Activated CD8-positive, alpha-beta T cell treated with anti-CD3 and anti-CD28 coated beads, Interleukin-2, amount 10 ng/mL, durations not matched to agents 7 days and 5 days (primary cell): ENCODE measurements at places on chromosomes 16 and 17.

- peaks cover 31% of the 10 kb centered on the region for H3K4me1 ChIP-seq
- no peak overlapping the region for H3K27ac ChIP-seq
- H3K27me3 ChIP-seq = no peaks in the 10 kb centered on the region
- no peak overlapping the region for H3K4me3 ChIP-seq
- peaks cover 17% of the 10 kb centered on the region for H3K36me3 ChIP-seq
- no peak for DNase-seq
Measured at GRCh38 chr16:50662306-50662940, 18.7 kb downstream of the SNX20 start.

DNA sequence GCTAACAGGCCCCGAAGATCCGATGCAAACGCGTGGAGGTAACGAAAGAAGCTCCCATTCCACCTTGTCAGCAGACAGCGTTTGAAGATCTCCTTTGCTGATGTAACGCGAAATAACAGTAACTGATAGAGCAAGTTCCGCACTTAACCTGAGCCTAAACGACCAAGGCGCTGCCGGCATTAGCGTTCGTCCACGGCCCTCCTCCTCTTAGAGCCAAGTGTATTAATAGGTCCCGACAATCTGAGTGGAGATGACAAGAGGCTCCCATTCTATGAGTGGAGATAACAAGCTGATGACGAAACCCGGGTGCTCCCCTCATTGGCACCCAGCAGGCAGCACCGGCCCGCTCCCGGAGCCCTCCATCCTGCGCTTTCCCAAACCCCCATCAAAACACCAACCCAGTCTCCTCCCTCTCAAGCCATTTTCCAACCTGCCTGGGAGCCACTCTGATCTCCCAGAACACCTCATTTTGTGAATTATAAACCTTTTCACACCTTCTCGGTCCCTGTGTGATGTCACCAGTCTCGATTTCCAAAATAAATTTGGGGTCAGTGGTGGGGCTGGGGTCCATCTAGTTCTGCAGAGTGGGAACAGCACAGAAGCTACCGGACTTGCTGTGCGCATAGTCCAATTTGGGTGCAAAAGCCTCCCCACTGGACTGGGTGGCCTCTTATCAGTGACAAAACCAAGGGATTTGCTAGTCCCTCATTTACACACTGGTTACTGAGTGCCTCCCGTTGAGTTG lies 35.4 kb upstream of the ARL4D start:
- H3K27me3 ChIP-seq = no peaks in the 10 kb centered on the region
- peaks cover 56% of the 10 kb centered on the region for H3K4me1 ChIP-seq
- no peak overlapping the region for H3K4me3 ChIP-seq
- no peak for DNase-seq
- peaks cover 10% of the 10 kb centered on the region for H3K36me3 ChIP-seq

DNA sequence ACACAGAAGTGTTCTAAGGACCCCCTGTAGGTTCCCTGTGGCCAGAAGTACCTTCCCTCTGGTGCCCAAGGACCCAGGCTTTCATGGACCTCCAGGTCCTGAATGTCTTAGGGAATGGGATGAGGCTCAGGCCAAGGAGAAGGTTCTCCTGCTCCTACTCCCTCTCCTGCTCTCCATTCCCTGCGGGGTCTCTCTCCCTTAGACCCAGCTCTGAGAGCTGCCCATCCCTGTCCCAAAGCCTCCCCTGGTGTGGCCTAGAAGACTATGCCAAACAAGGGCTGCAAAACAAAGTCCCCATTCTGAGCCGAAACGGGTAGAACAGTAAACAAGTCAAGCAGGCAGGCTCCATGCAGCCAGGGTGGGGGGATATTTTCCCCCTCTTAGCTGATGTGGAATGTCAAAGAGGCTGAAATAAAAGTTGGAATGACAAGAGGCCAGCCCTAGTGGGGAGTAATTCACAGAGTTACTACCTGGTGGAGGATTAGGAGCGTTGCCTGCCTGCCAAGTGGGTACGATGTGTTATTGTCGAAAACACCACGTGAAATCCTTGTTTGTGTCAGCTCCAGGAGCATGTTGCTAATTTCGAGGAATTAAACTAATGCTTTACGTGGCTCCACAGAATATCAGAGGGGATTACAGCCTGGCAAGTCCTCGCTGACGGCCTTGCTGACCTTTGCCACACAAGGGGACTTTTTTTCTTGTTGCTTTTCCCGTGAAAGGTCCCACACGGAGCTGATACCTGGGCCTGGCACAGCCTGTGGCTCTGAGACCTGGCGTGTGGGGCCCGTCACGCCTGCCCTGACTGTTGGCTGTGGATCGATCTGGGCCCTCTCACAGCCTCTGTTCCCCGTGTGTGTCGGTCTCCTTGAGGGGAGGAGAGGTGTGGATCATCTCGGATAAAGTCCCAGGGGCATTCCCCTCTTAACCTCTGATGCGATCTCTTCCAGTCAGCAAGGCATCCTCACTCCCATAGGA lies 2.9 kb downstream of the WFIKKN2 start:
- H3K27me3 ChIP-seq = no peaks in the 10 kb centered on the region
- no peak for DNase-seq
- H3K4me3 ChIP-seq = no peak overlapping the region

DNA sequence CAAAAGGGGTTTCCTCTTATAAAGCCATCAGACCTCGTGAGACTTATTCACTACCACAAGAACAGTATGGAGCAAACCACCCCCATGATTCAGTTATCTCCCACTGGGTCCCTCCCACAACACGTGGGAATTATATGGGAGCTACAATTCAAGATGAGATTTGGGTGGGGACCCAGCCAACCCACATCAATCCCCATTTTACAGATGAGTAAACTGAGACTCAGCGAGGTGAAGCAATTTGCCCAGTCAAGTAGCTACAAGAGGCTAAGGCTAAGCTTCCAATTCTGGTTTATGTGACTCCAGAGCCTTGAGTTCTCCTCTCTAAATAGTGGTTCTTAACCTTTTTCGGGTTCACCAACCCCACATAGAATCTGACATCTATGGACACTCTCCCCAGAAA lies 8.8 kb downstream of the CD300A start:
- H3K27ac ChIP-seq = no peak overlapping the region
- peaks cover 43% of the 10 kb centered on the region for H3K36me3 ChIP-seq
- DNase-seq = no peak

- peak overlapping the region; percentile 98 for H3K27ac ChIP-seq
- DNase-seq = peak; percentile 89
- H3K4me1 ChIP-seq = peaks cover 93% of the 10 kb centered on the region
- H3K4me3 ChIP-seq = peak overlapping the region; percentile 60
- peaks cover 14% of the 10 kb centered on the region for H3K36me3 ChIP-seq
- H3K27me3 ChIP-seq = no peaks in the 10 kb centered on the region
Measured at GRCh38 chr17:27471321-27472269, 15.3 kb downstream of the KSR1 start.

GRCh38 chr17:37137070-37137610 lies 188.4 kb downstream of the AATF start:
- no peak overlapping the region for H3K4me3 ChIP-seq
- H3K36me3 ChIP-seq = peaks cover 2% of the 10 kb centered on the region
- H3K4me1 ChIP-seq = no peaks in the 10 kb centered on the region
- no peaks in the 10 kb centered on the region for H3K27me3 ChIP-seq

- H3K36me3 ChIP-seq = no peaks in the 10 kb centered on the region
- H3K4me1 ChIP-seq = peaks cover 3% of the 10 kb centered on the region
- no peak overlapping the region for H3K27ac ChIP-seq
- no peak for DNase-seq
- no peak overlapping the region for H3K4me3 ChIP-seq
- peaks cover 24% of the 10 kb centered on the region for H3K27me3 ChIP-seq
Measured at GRCh38 chr17:4623249-4623648, 18.2 kb downstream of the ALOX15 start.

DNA sequence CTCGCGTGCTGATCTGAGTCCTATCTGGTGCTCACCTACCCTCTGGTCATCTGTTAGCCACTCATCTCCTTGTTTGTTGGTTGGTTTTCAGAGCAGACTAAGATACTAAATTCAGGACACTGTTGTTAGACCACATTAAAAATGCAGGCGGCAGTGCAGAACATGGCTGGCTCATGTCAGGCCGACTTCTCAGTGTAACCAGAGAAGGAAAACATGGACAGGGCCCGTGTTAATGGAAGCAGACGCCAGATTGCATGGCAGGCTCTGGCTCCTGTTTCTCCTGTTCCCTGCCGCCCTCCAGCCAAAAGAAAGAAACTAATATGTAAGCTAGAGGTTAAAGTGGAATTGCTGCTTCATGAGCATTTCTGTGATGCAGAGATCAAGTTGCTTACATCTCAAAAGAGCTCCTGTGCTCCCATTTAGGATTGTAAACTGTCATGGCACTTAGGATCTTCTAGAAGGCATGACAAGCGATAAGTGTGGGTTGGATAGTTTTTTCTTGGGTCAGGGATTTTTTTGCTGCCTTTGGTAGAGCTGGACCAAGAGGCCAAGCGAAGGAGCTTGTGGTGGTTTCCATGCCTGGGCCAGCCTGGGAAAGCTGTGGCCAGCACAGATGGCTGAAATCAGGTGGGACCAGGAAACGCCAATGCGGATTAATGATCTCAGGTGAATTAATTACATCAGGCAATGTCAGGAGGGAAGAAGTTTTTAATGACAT lies 56.1 kb downstream of the YPEL2 start:
- H3K4me3 ChIP-seq = no peak overlapping the region
- peaks cover 9% of the 10 kb centered on the region for H3K4me1 ChIP-seq
- peaks cover 10% of the 10 kb centered on the region for H3K36me3 ChIP-seq
- no peak for DNase-seq
- H3K27ac ChIP-seq = no peak overlapping the region

DNA sequence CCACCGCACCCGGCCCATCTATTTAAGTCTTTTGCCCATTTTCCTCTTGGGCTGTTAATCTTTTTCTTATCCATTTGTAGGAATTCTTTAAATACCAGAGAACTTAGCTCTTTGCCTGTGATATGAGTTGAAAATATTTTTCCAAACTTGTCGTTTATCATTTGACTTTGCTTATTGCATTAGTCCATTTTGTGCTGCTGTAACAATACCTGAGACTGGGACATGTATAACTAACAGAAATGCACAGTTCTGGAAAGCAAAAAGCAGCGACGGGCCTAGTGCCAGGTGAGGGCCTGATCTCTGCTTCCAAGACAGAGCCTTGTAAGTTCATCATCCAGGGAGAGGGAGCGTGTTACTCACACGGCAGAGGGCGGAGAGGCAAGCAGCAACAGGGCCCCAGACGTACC lies 25.6 kb upstream of the BHLHA9 start:
- H3K4me3 ChIP-seq = no peak overlapping the region
- H3K36me3 ChIP-seq = no peaks in the 10 kb centered on the region
- peaks cover 13% of the 10 kb centered on the region for H3K27me3 ChIP-seq
- peaks cover 10% of the 10 kb centered on the region for H3K4me1 ChIP-seq
- H3K27ac ChIP-seq = no peak overlapping the region

DNA sequence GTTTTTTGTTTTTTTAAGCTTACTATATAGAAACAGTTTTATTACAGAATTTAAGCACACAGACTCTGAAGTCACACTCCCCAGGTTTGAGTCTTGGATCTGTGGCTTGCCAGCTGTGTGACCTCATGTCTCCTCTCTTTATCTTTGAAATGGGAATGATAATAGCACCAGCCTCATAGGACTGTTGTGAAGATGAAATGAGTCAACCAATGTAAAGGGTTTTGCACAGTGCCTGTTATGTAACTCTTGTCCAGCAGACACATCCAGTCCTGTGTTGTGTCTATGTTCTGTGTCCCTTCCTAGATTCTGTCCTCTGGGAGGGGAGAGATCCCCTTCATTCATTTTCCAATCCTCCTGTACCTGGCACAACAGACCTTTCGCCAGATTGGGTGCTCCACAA lies 3.1 kb upstream of the CPD start:
- no peak for DNase-seq
- no peak overlapping the region for H3K4me3 ChIP-seq
- H3K4me1 ChIP-seq = peaks cover 41% of the 10 kb centered on the region
- peaks cover 3% of the 10 kb centered on the region for H3K36me3 ChIP-seq

GRCh38 chr17:976312-976711 lies 3.3 kb downstream of the NXN start:
- DNase-seq = no peak
- H3K4me3 ChIP-seq = no peak overlapping the region
- peaks cover 15% of the 10 kb centered on the region for H3K4me1 ChIP-seq
- H3K27ac ChIP-seq = no peak overlapping the region

- no peak overlapping the region for H3K4me3 ChIP-seq
- DNase-seq = no peak
- no peaks in the 10 kb centered on the region for H3K27me3 ChIP-seq
- H3K27ac ChIP-seq = no peak overlapping the region
- no peaks in the 10 kb centered on the region for H3K4me1 ChIP-seq
- H3K36me3 ChIP-seq = no peaks in the 10 kb centered on the region
Measured at GRCh38 chr16:883340-883739, 82.8 kb upstream of the GNG13 start.

GRCh38 chr16:46830417-46830901 lies 521 bp downstream of the C16orf87 start:
- H3K27me3 ChIP-seq = peaks cover 13% of the 10 kb centered on the region
- DNase-seq = peak; percentile 52
- H3K4me1 ChIP-seq = peaks cover 32% of the 10 kb centered on the region
- peak overlapping the region; percentile 98 for H3K4me3 ChIP-seq

DNA sequence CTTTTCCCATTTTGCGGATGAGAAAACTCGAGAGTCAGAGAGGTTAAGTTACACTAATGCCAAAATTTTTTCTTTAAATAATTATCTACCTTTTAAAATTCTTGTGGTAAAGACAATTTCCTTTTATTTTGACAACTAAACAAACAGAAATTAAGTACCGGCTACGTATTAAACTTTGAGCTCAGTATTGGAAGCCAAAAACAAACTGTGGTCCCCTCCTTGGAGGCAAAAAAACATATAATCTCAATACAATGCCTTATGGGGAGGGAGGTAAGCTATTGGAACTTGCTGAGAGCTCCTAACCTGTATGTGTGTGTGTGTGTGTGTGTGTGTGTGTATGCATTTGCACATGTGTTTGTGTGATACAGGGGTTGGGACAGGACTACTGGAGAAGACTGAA lies 2.2 kb downstream of the KRTAP2-4 start:
- H3K36me3 ChIP-seq = no peaks in the 10 kb centered on the region
- no peak for DNase-seq
- H3K27me3 ChIP-seq = peaks cover 28% of the 10 kb centered on the region
- no peak overlapping the region for H3K27ac ChIP-seq
- H3K4me3 ChIP-seq = no peak overlapping the region

- peak; percentile 26 for DNase-seq
- peaks cover 5% of the 10 kb centered on the region for H3K36me3 ChIP-seq
- H3K27ac ChIP-seq = peak overlapping the region; percentile 46
- no peaks in the 10 kb centered on the region for H3K27me3 ChIP-seq
- peaks cover 32% of the 10 kb centered on the region for H3K4me1 ChIP-seq
- H3K4me3 ChIP-seq = peak overlapping the region; percentile 82
Measured at GRCh38 chr17:28811651-28812090, 30.9 kb downstream of the FAM222B start.

DNA sequence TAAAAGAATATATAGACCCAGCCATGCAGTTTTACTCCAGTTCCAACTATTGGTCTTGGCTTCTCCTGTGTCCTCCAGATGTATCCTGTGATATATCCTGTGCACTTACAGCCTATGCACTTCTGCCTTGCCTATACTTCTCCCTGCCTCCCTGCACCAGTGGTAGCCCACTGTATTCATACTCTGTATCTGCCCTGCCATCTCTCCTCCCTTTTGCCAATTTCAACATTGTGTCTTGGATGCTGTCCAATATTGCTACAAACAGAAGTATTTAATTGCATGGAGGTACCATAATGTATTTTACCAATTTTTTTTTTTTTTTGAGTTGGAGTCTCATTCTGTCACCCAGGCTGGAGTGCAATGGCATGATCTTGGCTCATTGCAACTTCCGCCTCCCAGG lies 242.7 kb downstream of the HAPSTR1 start:
- no peak overlapping the region for H3K27ac ChIP-seq
- H3K36me3 ChIP-seq = no peaks in the 10 kb centered on the region
- no peaks in the 10 kb centered on the region for H3K4me1 ChIP-seq
- peaks cover 2% of the 10 kb centered on the region for H3K27me3 ChIP-seq
- no peak overlapping the region for H3K4me3 ChIP-seq
